ENCODE measurements at places on chromosomes 13 and 19.
A peak's percentile ranks its signal among the peaks of the same experiment; 100 is the strongest.

GRCh38 chr13:112907871-112908331 lies 61.1 kb upstream of the MCF2L start:
- DNase-seq: no peak

- no peak for DNase-seq
Observed at GRCh38 chr19:16628984-16629691, 1.1 kb upstream of the MED26 start.

- DNase-seq: no peak
Observed at GRCh38 chr13:106774621-106775020, 206.7 kb upstream of the ARGLU1 start.

- DNase-seq: no peak
Observed at GRCh38 chr19:1258163-1258492, 9.7 kb downstream of the MIDN start.

- no peak for DNase-seq
Observed at GRCh38 chr19:39438270-39438934, 2.7 kb upstream of the RPS16 start.

DNA sequence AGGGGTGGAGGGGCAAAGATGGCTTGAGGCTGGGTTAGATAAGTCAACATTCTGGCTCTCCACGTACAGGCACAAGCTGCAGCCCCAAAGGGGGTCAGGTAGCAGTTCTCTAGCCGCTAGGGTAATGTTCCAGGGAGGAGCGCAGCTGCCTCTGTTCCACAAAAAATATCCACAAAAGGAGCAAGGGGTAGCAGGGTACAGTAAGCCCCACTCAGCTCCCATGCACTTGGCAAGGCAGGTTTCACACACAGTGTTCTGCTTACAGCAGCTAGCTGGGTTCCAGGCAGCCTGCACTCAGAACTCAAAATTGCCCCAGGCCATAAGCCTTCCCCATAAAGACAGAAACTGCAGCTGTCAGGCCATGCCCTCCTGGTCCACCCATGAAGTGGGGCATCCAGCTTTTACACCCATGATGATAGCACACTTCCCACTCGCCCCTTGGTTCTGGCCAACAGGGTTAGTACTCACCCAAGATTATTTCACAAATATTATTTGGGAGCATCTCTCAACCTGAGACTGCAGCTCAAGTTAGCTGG lies 130.0 kb downstream of the CYSLTR2 start:
- no peak for DNase-seq

DNA sequence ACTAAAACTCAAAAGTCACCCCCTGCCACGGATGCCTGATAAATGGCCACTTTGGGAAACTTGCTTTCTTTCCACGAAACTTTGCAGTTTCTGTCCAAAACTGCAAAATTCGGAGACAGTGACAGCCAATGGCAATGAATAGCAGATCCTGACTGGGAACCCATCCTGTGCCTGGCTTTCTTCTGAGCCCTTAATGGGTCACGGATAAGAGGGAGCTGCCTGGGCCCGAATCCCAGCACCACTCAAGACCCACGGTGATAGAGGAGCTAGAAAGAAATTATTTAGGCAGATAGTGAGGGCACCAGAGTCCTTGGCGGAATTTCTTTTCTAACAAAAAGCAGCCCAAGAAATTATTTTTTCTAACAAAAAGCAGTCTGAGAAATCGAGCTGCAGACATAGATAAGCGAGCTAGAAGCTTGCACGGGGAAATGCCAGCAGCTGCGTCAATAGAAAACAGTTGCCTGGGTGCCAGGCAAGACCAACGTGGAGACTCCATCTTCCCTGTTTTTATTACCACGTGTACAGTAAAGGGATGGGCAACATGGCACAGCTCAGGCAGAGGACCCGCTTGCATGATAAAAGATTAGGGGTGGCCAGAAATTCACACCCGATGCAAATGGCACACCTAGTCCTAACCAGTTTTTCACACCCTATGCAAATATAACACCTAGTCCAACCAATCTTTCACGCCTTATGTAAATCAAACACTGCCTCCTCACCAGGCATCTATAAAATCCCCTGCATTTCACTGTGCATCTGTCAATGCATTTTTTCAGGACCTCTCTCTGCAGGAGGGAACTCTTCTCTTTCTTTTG lies 7.1 kb upstream of the HSH2D start:
- DNase-seq: no peak

- no peak for DNase-seq
Observed at GRCh38 chr19:33385956-33386355, 12.4 kb downstream of the CEBPG start.

DNA sequence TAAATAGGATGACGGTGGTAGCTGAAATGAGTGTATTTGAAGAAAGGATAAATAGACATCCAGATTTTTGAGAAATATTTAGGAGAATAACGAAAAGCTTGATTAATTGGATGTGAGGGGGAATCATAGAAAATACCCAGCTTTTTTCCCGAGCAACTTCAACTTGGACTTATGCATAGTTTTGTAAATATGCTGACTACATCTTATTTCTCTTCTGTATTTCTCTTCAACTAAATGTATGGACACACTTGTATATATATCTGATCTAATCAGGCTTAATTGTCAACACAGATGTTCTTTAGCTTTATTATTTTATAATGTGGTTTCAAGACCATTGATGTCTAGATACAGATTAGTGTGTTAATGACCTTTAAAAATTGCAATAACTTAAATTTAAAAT lies 685.0 kb downstream of the SLITRK1 start:
- DNase-seq: no peak

GRCh38 chr13:91399189-91400062 lies 1.0 kb downstream of the GPC5 start:
- no peak for DNase-seq

DNA sequence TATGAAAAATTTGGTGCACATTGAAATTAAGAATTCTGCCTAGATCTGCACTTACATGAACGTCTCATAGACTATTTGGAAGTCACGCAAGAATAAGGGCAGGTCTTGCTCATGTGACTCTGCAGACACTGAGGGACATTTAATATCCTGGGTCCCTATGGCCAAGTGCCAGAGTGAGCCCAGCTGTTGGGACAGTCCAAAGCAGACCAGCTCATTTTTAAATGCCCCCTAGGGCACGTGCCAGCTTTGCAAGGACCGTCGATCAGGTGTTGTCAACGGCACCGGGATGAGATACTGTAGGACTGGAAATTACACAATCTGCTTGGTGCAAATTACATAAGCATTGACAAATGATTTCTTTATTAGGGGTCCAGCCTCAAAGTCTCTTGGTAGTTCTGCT lies 293.6 kb downstream of the TEX29 start:
- no peak for DNase-seq

DNA sequence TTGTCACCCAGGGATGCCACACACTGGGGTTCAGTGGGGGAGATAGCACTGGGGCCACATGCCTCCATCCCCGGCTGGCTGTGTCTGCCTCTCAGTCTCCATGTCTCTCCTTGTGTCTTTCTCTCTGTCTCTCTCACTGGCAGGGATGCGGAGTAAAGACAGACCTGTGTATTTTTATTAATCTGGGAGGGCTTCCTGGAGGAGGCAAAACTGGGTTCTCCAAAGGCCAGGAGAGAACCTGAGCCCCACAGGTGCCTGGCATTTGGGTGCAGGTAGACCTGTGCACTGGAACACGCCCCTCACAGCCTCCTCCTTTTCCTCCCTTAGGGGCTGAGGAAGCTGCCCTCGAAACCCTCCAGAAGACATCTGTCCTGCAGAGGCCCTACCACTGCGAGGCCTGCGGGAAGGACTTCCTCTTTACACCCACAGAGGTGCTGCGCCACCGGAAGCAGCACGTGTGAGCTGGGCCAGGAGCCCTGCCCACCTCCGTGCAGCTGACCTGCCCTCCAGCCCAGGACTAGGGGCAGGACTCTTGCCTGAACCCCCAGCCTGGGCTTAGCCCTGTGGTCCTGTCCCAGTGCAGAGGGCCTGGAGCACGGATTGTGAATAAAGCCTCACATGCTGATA lies 32.7 kb downstream of the DHX34 start:
- no peak for DNase-seq

GRCh38 chr13:29143847-29144246 lies 323.7 kb downstream of the MTUS2 start:
- no peak for DNase-seq

DNA sequence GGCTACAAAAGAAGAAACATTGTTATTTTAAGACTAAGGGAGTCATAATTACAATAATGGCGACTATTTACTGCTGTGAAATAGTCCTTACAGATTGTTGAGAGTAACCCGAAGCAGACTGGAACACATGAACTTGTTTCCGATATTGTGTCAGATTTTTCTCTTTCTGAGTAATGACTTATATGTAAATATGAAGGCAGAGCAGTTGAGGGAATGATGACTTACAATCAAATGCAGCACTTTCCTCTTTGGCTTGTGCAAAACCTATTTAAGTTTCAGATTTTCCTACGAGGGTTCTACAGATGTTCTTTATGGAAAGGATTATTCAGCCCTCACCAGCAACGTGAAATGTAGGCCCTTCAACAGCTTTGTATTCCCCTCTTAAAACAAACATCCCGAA lies 198.6 kb downstream of the RGCC start:
- no peak for DNase-seq

DNA sequence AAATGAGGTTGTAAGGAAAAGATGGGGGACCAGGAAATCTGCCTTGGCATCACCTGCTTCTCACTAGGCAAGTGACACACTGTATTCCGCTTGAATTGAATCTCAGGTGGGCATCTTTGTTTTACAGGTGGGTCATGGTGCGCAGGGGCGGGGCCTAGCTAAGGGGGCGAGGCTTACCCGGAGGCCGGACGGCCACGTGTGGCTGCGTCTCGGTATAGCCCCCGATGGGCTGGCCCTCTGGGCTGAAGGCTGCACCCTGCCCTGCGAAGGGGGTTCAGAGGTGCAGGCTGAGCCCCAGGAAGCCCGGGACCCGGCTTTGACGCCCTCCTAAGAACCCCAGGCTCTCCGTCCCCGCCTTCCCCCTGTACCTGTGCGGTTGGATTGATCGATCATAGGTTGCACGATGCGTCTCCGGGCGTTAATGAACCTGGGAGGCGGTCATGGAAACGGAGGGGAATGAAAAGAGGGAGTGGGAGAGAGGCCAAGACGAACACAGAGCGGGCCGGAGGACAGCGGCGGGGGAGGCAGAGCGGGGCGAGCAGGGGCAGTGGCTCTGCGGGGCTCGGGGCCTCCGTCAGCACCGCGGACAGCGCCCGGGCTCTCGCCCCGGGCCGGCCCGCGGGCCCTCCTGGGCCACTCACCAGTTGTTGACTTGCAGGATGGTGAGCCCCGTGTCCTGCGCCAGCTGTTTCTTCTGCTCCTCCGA lies 12.5 kb downstream of the MEIS3 start:
- DNase-seq: no peak

DNA sequence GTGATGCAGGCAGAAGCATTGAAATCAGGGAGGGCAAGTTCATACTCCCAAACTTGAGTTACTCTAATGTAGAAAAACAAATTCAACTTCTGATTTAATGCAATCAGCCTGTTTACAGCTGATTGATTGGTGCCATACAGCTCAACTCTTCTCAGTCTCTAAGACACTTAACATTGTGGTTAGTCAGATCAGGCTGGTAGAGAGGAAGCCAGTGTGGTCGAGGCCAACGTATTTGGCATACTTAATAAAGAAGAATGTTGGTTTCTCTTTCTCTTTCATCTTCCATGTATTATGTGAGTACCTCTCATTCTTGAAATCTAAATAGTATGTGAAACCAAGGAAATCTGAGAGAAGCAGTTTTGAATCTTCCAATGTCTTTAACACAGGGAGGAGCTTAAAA lies 255.0 kb upstream of the SLITRK1 start:
- DNase-seq: peak; percentile 11

GRCh38 chr19:13619203-13619632 lies 112.9 kb upstream of the CACNA1A start:
- DNase-seq: no peak

DNA sequence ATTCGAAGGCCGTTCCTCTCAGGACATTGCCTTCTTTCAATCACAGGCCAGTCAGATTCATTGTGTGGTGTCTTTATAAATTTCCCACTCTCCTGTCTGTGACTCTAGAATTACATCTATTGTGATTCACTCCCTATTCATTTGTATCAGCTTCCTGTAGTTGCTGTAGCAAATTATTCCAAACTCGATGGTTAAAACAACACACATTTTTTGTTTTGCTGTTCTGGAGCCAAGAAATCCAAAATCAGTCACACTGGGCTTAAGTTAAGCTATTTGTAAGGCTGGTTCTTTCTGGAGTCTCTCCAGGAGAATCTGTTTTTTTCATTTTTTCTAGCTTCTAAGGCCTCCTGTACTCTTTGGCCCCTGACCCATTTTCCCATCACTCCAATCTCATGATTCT lies 1487.0 kb upstream of the SLC10A2 start:
- no peak for DNase-seq

DNA sequence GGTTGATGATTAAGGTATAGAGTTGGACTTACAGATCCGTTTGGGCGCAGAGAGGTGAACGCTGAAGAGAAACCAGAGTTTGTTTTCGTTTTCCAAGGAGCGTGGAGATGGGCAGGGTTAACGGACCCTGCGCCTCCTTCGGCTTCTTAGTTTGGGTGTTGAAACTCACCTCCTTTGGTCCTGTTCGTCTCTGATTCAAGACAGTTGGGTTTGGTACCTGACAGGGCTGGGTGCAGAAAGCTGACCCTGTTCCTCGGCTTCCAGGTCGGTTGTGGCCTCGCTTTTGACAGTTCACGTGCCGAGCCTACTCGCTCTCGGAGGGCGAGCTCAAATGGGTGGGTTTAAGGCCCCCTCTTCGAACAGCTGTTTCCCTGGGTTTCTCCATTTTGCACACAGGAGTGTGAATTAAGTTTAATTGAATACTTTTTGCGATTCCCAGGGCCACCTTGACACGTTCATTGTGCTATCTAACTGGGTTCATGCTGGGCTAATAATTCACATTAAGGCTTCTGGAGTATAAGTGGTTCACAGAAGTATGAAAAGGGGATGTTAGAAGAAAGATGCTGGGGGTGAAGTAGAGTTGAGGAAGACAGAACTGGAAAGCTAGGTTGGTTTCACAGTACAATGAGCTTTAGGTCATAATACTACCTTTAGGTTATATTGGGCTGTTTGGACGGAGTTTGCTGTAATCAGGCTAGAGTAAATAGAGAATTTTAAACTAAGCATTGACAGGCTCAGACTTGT lies 638 bp downstream of the USPL1 start:
- no peak for DNase-seq

GRCh38 chr19:34540811-34541557 lies 59.4 kb downstream of the WTIP start:
- DNase-seq: no peak

DNA sequence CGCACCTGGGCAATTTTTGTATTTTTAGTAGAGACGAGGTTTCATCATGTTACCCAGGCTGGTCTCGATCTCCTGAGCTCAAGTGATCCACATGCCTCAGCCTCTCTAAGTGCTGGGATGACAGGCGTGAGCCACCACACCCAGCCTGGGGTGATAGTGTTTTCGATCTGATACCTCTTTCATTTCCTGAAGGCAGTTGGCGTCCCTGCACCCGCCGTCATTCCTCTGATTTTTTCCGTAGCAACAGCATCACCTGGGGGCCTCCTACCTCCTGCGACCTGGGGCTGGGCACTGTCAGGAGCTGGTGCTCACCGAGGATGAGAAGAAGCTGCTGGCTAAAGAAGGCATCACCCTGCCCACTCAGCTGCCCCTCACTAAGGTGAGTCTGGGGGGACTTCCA lies 10.8 kb downstream of the CREB3L3 start:
- no peak for DNase-seq

- DNase-seq: no peak
Observed at GRCh38 chr19:7744871-7745650, 2.3 kb downstream of the CD209 start.
